Calu3 (cell line): ENCODE measurements at places on chromosomes 2 and 18. TPM values are rescaled to one million over a fixed set of nuclear protein-coding genes. Genes with fewer than 3 reads are reported as not detected.
A peak's percentile ranks its signal among the peaks of the same experiment; 100 is the strongest.

DNA sequence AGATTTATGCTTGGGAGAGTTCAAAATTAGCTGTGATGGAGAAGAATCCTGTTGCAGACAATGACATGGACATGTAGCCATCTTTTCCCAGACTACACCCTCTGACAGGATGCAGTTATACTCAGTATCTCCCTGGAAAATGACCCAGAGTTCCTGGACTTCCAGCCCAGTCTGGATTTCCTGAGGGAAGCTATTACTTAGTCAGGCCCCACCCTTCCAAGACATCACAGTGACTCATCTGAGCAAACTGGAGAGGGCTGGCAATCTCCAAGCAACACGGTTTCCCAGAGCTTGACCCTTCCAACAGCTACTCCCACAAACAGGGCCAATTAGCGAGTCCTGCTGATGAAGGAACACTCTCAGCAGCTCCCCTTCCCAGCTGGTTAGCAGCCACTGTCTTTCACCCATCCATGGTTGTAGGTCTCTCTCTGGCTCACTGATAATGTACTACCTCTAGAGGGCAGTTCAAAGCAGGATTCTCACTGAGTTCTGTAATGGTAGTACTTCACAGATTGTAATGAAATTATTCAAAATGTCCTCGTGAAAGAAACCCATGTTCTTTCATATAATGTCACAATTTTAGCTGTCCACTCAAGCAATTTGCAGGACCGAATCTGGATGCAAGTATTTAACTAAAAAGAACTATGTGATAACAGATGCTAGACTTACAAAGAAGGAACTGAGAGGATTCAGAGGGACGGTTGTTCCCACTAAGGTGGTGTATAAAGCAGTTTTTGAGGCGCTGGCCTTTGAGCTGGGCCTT is 110.2 kb downstream of the MDH1 start:
- peak overlapping the region; percentile 30 for H3K27ac ChIP-seq
- H3K4me1 ChIP-seq: peaks cover 19% of the 10 kb centered on the region
- DNase-seq: peak; percentile 23
- H3K27me3 ChIP-seq: no peaks in the 10 kb centered on the region
- no peaks in the 10 kb centered on the region for H3K36me3 ChIP-seq

- no peak overlapping the region for H3K4me3 ChIP-seq
- no peak for DNase-seq
- H3K27me3 ChIP-seq: no peaks in the 10 kb centered on the region
- H3K4me1 ChIP-seq: no peaks in the 10 kb centered on the region
These were observed 177.2 kb downstream of the BCL11A start for GRCh38 chr2:60376252-60376651.

Gene ARHGEF33
- 0.34 and 0.71 TPM in 2 replicates for total RNA-seq

Gene CAB39
- total RNA-seq: 84.9 and 88.7 TPM in 2 replicates

Gene B4GALT6
- 11.1 and 22.0 TPM in 2 replicates for total RNA-seq

DNA sequence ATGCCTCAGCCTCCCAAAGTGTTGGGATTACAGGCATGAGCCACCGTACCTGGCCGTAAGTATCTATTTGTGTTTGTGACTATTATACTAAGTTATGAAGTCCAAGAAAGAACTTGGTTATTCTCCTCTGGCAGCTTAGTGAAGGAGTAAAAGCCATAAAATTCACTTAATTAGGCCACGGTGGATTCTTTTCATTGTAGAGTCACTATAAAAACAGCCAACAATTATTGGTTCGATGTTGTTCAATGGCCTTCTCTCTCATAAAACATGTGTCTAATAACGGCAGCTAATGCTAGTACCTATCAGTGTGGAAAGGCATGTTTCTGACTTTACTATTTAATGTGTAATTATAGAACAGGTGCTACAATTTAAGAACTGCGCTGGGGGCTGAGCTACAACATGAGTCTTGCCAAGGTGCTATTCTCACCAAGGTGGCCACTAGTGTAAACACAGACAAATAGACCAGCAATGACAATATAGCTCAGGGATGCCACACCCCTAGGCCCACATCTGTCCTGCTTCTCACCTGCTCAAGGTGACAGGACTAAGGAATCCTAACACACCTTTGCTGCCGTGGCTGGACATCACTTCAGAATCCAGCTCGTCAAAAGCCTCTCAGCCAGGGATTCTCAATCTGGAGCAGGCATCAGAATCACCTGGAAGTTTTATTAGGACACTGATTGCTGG is 17.2 kb downstream of the ATP8B1 start:
- H3K4me1 ChIP-seq: peaks cover 48% of the 10 kb centered on the region
- H3K4me3 ChIP-seq: no peak overlapping the region
- H3K27me3 ChIP-seq: no peaks in the 10 kb centered on the region
- H3K27ac ChIP-seq: no peak overlapping the region
